Esophagus muscularis mucosa (tissue), 4 donors: ENCODE measurements at places on chromosomes 5 and 9. TPM values are rescaled to one million over a fixed set of nuclear protein-coding genes. Genes with fewer than 3 reads are reported as not detected.

TAF11L13 gene
- not detected for total RNA-seq

- no peak for DNase-seq
Measured at GRCh38 chr5:82509762-82510161, 231.6 kb upstream of the RPS23 start.

DNA sequence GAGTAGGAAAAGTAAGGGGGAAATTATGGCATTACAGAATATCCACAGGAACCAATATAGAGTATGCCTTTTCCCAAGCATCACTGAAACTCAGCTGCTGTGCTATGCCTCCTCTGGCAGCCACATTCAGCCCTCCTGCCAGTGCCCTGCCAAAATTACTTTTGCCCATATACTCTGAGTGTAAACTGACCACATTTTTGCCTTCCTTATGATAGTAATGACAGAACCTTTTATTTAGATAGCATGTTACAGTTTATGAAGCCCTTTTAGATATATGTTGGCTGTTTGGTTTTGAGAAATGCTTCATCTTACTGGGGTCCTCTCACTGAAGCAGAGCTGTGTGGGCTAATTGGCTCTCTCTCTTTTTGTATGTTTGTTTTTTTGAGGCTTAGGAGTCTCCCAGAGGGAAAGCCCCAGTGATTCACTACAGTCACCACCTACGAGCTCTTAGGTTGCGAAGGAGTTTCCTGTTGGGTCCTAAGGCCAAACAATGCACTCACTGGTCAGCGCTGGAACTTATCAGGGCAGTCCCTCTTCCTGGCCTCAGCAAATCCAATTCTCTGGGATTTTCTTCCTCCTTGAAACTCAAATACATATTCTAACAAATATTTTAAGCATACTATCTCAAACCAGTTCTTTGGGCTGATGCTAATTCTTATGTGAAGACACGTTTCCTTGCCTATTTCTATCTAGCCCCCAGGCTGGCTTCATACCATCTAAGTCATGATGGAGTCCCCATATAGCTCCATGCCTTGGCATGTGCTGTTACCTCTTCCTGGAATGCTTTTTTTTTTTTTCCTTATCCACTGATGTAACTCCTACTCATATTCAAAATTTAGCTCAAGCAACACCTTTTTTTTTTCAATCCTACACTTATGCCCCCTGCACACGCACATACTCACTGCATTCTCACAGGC is 3.7 kb downstream of the PHF24 start:
- DNase-seq: no peak

GRCh38 chr9:78103971-78104433 is 72.4 kb upstream of the GNAQ start:
- DNase-seq: no peak
